Activated naive CD8-positive, alpha-beta T cell treated with anti-CD3 and anti-CD28 coated beads, Interleukin-2, amount 50 U/mL, for 24 hours (primary cell): ENCODE measurements at places on chromosomes 13 and 19.

- no peak for DNase-seq
Measured at GRCh38 chr19:5228932-5229777, 111.5 kb downstream of the PTPRS start.

- no peak for DNase-seq
Measured at GRCh38 chr13:29497137-29497654, 98.3 kb downstream of the SLC7A1 start.

- DNase-seq, result no peak
Measured at GRCh38 chr13:98586400-98587345, 9.8 kb upstream of the STK24 start.

- DNase-seq, result no peak
Measured at GRCh38 chr19:8481616-8482015, 20.8 kb downstream of the PRAM1 start.

GRCh38 chr13:45838171-45838745 lies 13.3 kb downstream of the SIAH3 start:
- DNase-seq, result no peak

DNA sequence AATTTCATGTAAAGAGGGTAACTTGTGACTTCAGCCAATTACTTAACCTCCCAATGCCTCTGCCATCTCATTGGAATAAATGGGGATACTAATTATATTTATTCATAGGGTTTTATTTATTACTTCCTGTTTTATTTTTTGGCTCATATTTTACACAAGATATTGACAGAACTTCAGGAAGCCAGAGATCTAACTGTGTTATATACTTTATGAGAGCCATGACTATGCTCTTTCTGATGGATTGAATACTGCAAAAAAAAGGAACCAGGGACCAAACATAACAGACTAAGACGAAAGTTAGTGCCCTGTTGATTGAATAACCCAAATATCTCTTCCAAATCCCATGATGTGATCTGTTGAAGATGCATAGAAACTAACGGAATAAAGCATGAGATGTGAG lies 243.3 kb upstream of the STARD13 start:
- no peak for DNase-seq

DNA sequence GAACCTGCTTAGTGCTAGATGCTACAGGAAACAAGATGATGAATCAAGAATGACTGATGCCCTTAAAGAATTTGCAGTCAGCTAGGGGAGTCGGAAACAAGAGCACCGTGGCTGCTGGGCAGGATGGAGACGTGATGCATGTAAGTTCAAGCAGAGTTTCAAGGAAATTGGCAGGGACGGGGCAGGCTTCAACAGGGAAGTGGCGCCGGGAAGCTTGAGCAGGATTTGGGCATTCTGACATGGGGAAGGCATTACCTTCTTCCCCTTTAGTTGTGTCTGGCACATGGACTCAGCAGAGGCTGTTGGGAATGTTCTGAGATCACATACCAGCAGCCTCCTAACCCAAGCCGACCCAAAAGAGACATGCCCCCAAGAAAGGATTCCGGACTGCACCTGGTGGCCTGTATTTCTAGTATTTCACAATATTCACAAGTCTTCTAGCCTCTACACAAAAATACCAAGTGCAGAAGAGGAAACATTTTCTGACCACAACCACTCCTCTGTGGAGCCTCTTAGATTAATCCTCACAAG lies 138.2 kb downstream of the CRYL1 start:
- DNase-seq, result no peak
